ENCODE measurements at places on chromosomes 11 and 22.

GRCh38 chr11:102220728-102221467 is 96.4 kb upstream of the BIRC3 start:
- no peak for DNase-seq

GRCh38 chr11:47725442-47726117 is 10.4 kb upstream of the AGBL2 start:
- no peak for DNase-seq

GRCh38 chr11:24253237-24253760 is 243.6 kb upstream of the LUZP2 start:
- no peak for DNase-seq

- DNase-seq, result no peak
Measured at GRCh38 chr22:45628515-45628914, 43.1 kb upstream of the ATXN10 start.

- no peak for DNase-seq
Measured at GRCh38 chr11:34680918-34681586, 60.2 kb downstream of the EHF start.

GRCh38 chr11:86514453-86514852 is 139.8 kb downstream of the CCDC81 start:
- no peak for DNase-seq

DNA sequence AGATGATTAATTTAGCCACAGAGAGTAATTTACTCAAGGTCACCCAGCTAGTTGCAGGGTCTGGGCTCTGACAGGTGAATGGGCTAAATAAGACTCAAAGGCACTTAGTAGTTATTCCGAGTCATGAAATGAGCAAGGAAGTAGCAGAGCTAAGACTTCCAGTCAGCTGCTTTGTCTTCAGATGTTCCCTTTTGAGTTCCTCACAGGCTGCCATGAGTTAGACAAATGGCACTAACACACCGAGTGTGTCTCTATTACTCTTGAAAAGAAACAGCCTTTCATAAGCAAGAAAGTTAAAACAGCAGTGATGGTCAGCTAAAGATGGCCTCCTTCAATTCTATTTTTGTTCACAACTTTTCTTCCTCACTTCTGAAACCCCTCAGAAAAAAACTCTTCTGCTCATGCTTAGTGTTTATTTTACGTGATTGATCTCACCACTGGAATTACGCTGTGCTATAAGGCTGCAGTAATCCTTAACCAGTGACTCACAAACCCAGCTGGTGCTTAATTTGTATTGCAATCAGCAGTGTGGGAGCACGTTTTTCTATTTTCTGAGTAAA is 389.1 kb downstream of the AASDHPPT start:
- no peak for DNase-seq

DNA sequence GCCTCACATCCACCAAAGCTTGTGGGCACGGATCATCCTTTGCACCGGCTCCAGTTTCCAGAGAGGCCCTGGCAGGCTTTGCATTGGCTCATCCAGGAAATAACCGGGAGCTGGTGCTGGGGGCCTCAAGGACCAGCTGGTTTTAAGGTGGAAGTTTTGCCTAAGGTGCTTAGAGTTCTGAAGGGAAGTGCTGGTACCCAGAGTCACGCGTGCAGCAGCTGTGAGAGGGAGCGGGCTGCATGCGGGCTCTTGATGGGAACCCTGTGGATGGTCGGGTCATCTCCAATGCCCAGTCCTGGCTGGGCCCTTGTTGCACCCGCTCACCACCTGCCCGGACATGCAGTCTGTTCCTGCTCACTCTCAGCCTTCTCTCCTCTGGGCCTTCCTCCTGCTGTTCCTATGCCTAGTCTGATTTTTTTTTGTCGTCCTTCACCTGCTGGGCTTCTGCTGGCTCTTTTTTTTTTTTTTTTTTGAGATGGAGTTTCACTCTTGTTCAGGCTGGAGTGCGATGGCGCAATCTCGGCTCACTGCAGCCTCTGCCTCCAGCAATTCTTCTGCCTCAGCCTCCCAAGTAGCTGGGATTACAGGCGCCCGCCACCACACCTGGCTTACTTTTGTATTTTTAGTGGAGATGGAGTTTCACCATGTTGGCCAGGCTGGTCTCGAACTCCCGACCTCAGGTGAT is 24.0 kb upstream of the PRR5 start:
- DNase-seq, result no peak

GRCh38 chr11:19890308-19890707 is 177.7 kb downstream of the NAV2 start:
- no peak for DNase-seq

DNA sequence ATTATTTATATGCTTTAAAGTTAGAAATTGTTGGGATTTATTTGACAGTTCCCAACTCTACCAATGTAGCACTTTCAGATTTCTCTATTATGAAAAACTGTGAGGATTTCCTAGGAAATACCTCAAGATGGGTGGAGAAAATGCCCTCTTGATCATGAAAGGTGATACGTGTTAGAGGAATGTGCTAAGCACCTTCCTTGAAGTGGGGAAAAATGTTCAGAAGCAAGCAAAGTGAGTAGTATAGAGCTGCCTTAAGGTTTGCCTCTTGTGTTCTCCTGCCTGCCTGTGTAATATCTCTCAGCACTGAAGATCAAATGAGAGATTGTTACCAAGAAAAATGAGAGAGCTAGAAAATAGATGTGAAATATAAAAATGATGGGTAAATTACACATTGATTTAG is 58.2 kb downstream of the YAP1 start:
- DNase-seq, result no peak

- DNase-seq, result no peak
Measured at GRCh38 chr22:23155143-23155542, 9.9 kb downstream of the RAB36 start.

- DNase-seq, result no peak
Measured at GRCh38 chr22:43857367-43857766, 4.9 kb downstream of the SULT4A1 start.

- DNase-seq, result peak; percentile 51
Measured at GRCh38 chr11:67372993-67373647, at the start of gene CLCF1. CLCF1 (minus strand) TSS chr11:67373598; CDS start chr11:67373539, 59 bp downstream.

GRCh38 chr11:64539711-64540427 is 51.2 kb upstream of the SLC22A12 start:
- DNase-seq, result peak; percentile 51

DNA sequence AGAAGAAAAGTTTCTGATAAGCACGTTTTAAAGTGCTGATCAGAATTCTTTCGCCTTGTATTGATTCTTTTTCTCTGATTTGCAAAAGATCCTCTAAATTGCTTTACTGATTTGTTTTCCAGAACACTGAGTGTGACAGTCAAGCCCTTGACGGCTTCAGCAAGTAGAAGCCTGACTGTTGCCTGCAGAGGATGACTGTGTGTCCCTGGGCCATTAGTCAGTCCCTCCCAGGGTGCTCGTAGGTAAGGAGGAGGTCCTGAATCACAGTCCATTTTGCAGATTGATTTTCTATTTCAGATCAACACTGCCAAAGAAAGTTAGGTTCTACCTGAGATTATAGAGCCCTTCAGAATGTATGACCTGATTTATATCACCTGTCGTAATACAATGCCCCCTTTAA is 38.6 kb upstream of the POGLUT3 start:
- no peak for DNase-seq

GRCh38 chr11:66158156-66158555 is 88.1 kb downstream of the PACS1 start:
- no peak for DNase-seq

DNA sequence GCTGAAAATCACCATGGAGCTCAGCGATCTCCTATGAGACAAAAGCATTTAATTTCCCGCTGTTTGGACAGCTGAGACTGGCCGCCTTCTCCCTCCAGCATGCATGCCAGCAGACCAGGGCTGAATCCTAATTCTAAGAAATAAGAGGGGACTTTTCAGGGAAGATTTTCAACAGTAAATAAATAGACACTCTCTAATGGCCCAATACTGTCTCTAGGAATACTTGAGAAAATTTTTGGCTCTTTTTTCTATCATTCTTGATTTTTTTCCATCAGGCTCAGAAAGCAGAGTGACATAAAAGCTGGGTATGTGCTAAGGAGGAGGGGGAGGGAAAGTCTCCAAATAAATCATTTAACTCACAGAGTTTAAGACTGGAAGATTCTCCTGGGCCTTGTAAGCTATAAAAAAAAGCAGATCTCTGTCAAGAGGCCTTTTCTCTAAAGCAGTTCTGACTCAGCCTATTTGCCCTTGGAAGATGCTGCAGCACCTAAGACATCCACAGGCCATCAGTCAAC is 17.6 kb upstream of the SPON1 start:
- no peak for DNase-seq

GRCh38 chr11:67024966-67025365 is 2.0 kb downstream of the SYT12 start:
- DNase-seq, result no peak

Measured in KBM-7 (cell line).